ENCODE measurements at places on chromosomes 5 and 9.

GRCh38 chr5:35089334-35090314, 41.9 kb upstream of the AGXT2 start:
- DNase-seq: peak; percentile 87

DNA sequence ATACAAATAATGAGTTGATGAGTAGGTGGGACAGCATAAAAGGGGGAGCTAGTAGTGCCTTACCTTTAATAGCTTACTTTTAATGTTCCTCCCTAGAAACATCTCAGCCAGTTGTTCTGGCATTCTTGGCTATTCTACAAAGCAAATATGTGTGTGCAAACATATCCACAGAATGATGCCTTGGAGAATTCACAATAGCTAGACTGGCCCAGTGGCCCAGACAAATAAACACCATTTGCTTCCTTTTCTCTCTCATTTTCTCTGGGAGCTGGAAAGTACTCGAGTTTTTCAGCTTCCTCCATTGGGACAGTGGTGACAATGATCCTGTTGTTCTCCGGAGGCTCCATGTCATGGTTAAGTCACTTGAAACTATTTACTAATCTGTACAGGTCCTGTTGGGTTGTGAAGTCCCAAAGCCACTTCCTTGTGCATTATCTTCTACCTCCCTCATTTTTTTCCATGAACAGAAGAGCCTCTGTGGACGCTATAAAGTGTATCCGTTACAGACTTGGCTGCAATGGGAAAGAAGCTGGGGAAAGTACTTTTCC, 122.9 kb downstream of the DMAC1 start:
- DNase-seq: no peak

DNA sequence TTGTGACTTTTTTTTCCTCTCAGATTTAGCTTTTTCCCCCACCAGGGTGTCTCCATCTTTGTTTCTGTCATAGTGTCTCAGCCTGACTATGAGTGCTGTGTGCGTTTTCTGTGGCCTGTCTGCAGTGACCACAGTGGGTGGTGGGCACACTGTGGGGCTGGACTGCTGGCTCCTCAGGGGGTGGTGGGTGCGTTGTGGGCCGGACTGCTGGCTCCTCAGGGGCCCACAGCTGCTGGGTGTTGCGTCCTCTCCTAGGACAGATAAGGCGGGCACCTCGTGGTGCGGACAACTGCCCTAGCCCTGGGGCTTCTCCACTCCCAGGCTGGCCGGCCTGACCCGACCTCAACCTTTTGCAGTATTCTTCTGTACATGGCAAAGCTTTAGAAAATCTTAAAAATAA, 100.4 kb downstream of the EHMT1 start:
- DNase-seq: no peak

DNA sequence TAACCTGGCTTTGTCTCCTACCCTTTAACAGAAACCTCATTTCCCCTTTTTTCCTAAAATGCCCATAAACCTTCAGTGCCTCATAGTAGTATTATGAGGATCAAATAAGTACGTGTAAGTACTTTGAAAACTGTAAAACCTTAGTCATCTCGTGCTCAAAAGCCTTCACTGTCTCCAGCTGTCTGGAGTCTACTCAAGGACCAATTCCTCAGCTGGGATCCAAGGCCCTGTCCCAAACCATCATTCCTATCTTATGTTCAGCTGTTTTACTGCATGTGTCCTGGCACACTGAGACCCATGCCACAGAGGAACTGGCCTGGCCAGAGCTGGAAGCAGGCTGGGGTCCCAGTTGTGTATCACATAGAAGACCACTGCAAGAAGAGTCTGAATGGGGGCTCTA, 15.9 kb downstream of the ADAMTSL1 start:
- DNase-seq: no peak

GRCh38 chr5:7220156-7220555, 175.8 kb upstream of the ADCY2 start:
- DNase-seq: no peak

DNA sequence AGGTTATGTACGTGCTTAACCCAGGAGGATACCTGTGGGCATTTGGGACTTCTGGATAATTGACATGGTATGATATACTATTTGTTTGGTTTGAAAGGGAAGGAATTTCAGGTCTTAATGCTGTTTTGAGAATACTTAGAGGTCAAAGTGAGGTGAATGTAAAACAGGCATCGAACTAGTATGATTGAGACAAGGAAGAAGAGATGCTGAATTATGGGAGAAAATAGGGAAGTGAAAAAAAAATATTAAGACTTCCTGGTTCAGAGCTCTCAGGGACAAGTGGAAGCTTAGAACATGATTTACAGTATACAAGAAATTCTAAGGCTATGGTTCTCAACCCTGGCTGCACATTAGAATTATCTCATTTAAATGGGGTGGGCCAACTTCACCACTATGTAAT, 115.3 kb downstream of the CD180 start:
- DNase-seq: no peak

DNA sequence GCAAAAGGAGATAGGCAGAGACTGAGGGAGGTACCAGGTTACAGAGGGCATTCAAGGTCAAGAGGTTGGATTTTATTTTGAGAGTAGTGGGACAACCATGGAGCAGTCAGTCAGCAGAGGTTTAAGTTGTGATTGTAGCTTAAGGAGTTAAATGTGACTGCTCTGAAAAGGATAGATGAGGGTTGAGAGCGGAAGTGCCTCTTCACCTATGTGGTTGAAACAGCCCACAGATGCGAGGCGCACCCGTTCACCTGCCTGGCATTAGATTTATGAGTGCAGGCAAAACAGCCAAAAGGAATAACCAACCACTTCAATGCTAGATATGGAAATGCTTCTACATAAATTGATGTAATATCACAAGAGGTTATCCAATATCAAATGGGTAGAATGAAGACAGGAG, 8.4 kb downstream of the ZNF474 start:
- DNase-seq: no peak

DNA sequence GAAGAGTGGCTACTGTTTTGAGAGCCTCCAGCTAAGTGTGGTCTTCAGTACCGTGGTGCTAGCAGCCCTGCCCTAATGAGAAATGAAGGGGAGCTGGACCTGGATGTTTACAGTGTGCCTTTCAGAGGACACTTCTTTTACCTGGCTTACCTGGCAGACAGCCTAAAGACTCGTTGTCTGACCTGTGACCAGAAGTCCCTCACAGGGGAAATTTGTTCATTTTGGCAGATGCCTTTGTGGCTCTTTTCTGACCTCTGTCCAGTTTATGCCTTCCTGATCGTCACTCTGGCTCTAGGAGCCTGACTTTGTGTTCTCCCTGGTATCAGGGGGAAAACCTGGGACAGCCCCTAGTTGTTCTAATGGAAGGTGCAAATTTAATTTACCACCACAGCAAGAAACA, 475.1 kb downstream of the DMRTA1 start:
- no peak for DNase-seq

DNA sequence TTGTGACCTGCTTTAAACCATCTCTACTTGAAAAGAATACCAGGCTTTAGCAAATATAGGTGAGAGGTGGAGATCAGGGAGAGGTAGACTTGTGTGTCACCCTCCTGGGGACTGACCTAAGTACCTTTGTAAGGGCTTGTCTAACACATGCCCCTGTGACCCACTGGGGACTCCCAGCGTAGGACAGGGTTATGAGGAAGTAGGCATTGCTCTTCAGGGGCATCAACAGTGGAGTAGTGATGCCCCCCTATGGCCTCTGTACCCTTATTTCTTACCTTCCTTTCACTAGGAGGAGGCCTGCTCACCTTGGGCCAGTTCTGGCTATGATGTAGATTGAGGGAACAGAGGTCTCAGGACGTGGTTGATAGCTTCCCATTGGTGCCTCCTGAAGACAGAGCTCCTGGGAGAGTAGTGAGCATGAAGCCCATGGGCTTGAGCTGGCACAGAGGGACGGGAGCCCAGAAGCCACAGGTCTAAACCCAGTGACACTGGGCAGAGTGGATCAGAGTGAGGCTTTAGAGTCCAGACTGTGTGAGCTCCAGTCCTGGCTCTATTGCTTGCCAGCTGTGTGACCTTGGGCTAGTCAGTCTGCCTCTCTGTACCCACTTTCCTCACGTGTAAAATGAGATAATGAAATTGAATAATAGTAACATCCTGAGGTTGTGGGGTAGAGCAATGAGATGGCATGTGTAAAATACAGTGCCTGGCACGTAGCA, 191.7 kb downstream of the AOPEP start:
- DNase-seq: no peak

GRCh38 chr9:15867988-15868387, 315.1 kb downstream of the CCDC171 start:
- DNase-seq: no peak

GRCh38 chr9:108803428-108804065, 52.2 kb downstream of the ACTL7B start:
- no peak for DNase-seq

DNA sequence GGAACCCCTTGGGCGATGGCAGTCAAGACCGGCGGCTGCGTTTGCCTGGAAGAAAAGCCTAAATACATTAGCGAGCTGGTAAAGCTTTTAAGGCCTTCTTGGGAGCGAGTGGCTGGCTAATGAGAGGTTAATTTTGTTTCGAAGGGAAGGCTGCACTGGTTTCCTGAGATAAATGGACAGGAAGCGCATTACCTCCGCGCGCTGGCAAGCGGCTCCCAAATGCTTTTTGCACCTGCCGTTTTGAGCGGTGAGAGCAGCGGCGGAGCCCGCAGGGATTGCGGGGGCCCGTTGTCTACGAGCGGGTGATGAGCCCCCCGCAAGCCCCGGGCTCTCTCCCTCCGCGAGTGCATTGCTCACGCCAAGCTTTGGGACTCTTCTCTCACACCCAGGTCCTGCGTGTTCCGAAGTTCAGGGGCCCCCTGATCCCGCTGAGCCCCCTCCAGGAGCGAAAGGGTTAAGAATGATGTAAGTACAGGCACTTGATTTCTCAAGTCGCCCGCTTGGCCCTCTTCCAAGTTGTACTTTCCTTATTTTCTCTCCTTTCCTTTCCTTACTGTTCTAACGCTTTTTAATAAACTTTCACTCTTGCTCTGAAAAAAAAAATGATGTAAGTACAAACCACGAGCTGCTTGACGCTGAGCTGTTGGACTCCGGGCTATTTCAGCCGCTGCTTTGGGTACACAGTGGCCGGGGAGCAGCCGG, 3.1 kb upstream of the RGMB start:
- DNase-seq: peak; percentile 47

DNA sequence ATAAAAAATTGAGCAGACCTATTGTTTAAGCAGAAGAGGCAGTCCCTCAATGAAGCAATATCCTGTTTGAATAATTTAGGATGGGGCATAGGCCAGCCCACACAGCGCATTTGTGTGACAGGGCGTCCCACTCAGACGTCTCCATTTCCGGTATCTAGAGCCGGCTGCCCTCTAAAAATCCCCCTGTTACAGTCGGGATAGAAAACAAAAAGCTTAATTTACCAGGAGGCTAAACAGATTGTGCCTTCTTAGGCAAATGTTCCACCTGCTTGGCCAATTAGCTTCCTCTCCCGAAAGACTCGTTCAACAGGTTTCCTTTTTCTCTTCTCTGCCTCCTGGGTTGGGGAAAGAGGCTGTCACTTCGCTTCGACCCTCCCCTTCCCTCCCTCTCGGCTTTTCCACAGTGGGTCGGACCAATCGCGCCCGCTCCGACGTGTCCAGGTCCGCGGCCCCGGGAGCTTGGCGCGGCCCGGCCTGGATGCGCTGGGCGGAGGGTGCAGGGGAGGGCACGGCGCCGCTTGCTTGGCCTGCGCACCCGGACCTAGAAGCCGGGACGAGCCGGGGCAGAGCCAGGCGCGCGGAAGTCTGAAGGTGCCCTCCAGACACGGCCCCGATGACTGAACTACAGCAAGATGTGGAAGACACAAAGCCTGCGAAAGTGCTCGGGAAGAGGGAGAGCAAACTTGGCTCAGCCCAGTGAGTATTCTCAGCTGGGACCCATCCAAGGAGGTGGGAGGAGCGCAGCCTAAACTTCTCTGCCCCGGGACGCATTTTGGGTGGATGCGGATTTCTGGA, at the start of gene GRAMD2B:
GRAMD2B (plus strand) TSS at position 416 of the 795 bp plus-strand sequence; CDS start at position 614, 198 bp downstream.
- peak; percentile 87 for DNase-seq

DNA sequence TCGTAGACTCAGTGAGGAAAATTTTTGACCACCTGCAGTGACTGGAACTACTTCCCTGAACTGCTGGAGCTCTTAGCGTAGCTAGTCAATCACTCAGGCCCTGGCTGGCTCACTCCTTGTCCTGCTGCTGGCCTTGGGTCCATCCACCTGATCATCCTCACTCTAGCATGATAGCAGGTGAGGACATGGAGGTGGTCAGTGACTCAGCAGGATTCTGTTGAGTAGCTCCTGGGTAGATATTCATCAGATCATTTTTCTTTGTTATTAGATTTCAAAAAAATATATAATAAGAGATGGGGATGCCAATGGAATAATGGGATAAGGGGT, 25.0 kb upstream of the SEMA4D start:
- DNase-seq: no peak

DNA sequence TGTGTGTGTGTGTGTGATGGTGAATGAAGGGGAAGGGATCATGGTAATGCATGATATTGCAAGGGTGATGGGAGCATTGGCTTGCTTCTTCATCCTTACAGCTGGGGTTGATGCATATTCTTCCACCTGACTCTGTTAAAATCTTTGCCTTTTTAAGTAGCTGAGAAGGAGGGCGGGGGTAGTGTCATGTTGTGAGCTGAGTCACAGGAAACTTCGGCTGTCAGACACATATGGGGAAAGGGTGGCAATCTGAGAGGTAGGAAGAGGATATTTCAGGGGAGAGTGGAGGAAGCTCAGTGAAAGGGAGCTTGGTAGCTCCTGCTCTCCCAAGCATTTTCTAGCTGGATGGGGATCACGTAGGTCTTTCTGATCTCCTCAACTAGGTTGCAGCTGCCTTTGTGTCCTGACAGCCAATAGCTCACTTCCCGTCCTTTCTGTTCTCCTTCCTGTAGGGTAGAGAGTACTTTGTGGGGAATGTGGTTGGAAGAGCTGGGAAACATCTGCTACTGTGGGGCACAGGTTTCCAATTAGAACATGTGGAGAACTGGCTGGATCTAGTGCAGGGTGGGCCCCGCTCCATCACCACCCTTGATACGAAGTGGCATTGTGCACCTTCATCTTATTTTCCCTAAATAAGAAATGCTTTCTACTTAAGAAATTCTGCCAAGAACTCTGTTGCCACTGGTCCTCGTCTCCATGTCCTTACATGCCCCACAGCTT, 18.1 kb upstream of the CLK4 start:
- DNase-seq: no peak

DNA sequence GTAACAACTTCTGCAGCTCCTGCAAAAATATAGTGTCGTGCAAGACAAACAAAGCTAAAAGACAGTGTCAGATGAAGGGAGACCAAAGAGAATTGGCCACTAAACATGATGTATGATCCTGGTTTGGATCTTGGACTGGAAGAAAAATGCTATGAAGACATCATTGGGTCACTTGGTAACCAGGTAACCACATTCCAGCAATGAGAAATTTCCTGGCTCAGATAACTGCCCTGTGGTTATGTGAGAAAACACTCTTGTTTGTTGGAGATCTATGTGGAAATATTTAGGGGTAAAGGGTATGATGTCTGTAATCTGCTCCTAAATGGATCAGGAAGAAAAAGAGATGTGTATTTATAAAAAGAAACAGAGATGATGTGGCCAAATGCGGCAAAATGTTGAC, 45.5 kb upstream of the ANKRD33B start:
- DNase-seq: no peak

GRCh38 chr9:121773286-121773953, 122.0 kb downstream of the DAB2IP start:
- DNase-seq: no peak
